ENCODE measurements at places on chromosomes 12 and 14. TPM values are rescaled to one million over a fixed set of nuclear protein-coding genes. Genes with fewer than 3 reads are reported as not detected.

PRICKLE1 gene
- 0.18 TPM for total RNA-seq

CLIP1 gene
- 32.4 TPM for total RNA-seq

ANKRD33 gene
- total RNA-seq: not detected

SERPINA5 gene
- total RNA-seq: not detected

CMA1 gene
- total RNA-seq: 0.25 TPM

AQP2 gene
- total RNA-seq: not detected

CLEC4D gene
- not detected for total RNA-seq

NGDN gene
- total RNA-seq: 75.2 TPM

HVCN1 gene
- 47.4 TPM for total RNA-seq

PPP1R1A gene
- not detected for total RNA-seq

CPNE6 gene
- not detected for total RNA-seq

KRT83 gene
- total RNA-seq: not detected

RPGRIP1 gene
- 0.22 TPM for total RNA-seq

GLI1 gene
- 0.56 TPM for total RNA-seq

HECTD4 gene
- 15.8 TPM for total RNA-seq

SERPINA10 gene
- total RNA-seq: not detected

MYBPC1 gene
- total RNA-seq: not detected

CMTM5 gene
- not detected for total RNA-seq

AKAP5 gene
- total RNA-seq: 1.4 TPM

TXNDC16 gene
- 6.6 TPM for total RNA-seq

DBX2 gene
- total RNA-seq: not detected

PLCZ1 gene
- total RNA-seq: not detected

MYO1H gene
- total RNA-seq: not detected

SLIRP gene
- total RNA-seq: 190 TPM

SIX6 gene
- total RNA-seq: not detected

SDR9C7 gene
- not detected for total RNA-seq

FRS2 gene
- 10.0 TPM for total RNA-seq

B4GALNT1 gene
- 1.5 TPM for total RNA-seq

TBPL2 gene
- total RNA-seq: not detected

IKZF4 gene
- total RNA-seq: 22.9 TPM

ZNF641 gene
- total RNA-seq: 7.0 TPM

KRT77 gene
- total RNA-seq: not detected

C12orf56 gene
- not detected for total RNA-seq

CEBPE gene
- 0.45 TPM for total RNA-seq

TTC5 gene
- 27.7 TPM for total RNA-seq

PLXNC1 gene
- 6.0 TPM for total RNA-seq

OTUB2 gene
- total RNA-seq: 0.31 TPM

AICDA gene
- total RNA-seq: not detected

LTBP2 gene
- 0.06 TPM for total RNA-seq

RIC8B gene
- total RNA-seq: 8.7 TPM

EXOC3L4 gene
- not detected for total RNA-seq

KLRB1 gene
- not detected for total RNA-seq

SIX1 gene
- not detected for total RNA-seq

EPYC gene
- not detected for total RNA-seq

KLRC4 gene
- total RNA-seq: 2.4 TPM

GXYLT1 gene
- total RNA-seq: 7.1 TPM

DHRS2 gene
- 10.4 TPM for total RNA-seq

KRT74 gene
- not detected for total RNA-seq

TMEM30B gene
- 2.0 TPM for total RNA-seq

Measured in activated naive CD8-positive, alpha-beta T cell treated with anti-CD3 and anti-CD28 coated beads for 36 hours (primary cell).